Activated CD4-positive, alpha-beta T cell treated with anti-CD3 and anti-CD28 coated beads for 4 hours (primary cell): ENCODE measurements at places on chromosomes 2 and 18.

DNA sequence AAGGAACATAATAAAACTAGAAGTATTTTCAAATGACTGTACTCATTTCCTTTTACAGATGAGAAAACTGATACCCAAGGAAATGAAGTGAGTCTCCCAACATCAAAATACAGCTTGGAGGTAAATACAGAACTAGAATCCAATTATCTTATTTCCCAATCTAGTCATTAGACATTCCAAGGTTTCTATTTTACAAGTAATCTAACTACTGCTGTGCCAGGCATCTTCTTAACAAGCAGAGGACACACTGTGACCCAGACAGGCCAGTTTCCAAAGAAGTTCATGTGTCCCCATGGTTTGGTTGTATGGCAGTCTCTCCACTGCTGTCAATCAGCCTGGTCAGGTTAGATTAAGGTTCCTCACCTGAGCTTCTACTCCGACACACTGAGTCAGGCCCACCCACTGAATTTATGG is 143.5 kb downstream of the THADA start:
- no peak for DNase-seq

GRCh38 chr2:198232281-198232680 is 427.9 kb downstream of the PLCL1 start:
- no peak for DNase-seq

DNA sequence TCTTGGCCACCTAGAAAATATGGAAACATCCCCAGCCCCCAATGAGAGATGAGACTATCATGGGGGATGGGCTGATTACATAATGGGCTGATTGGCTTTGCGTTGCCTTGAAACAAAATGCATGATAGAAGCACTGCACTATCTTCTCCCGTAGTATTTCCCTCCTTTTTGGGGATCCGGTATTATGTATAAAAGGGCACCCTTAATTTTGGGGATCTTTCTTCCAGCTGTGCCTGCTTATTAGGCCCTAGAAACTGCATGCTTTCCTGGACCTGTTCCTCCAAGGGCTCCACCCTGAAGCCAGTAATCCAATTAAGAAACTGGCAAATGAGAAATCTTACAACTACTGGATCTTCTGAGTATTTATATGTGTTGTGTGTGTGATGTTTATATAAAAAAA is 34.9 kb upstream of the SH3RF3 start:
- DNase-seq = no peak

- DNase-seq = no peak
Measured at GRCh38 chr2:6828299-6828584, 37.5 kb downstream of the CMPK2 start.

GRCh38 chr2:218374795-218375194 is 7.3 kb upstream of the SLC11A1 start:
- DNase-seq = no peak

GRCh38 chr2:555164-555922 is 121.9 kb downstream of the TMEM18 start:
- no peak for DNase-seq
